Inflammatory macrophage treated with lipopolysaccharide for 1 hour (primary cell): ENCODE measurements at places on chromosomes 2 and 18.

DNA sequence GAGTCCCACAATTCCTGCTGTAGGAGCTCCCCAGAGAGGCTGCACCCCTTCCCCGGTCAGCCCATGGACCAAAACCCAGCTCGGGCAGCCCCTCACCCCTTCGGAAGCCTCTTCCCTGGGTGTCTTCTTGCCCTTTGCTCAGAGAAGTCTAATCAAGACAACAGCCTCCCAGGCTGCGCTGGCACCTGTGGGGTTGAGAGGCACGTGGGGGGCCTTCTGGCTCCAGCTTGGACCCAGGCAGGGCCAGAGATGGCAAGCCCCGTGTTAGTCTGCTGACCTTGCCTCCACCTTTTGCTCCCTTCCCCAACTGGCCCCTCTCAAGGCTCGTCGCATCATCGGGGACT is 10.4 kb downstream of the SLC4A3 start:
- DNase-seq, result no peak

GRCh38 chr2:43003702-43004101 is 211.3 kb upstream of the HAAO start:
- no peak for DNase-seq

DNA sequence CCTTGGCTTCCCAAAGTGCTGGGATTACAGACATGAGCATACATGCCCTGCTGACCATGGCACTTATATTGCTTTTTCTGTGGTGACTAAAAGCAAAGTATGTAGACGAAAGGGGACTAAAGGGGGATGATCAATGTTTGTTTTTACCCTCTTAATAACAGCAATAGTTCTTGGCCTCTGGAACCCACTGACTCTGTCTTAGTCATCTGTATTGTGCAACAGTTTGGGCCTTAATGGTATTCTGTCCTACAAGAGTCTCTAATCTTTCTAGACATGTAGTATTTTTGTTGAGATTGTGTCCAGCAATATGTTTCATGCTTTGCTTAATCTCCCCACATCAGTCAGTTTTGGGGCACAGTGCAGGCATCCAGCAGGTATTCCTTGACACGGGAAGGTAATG is 359.9 kb upstream of the FANCL start:
- no peak for DNase-seq

DNA sequence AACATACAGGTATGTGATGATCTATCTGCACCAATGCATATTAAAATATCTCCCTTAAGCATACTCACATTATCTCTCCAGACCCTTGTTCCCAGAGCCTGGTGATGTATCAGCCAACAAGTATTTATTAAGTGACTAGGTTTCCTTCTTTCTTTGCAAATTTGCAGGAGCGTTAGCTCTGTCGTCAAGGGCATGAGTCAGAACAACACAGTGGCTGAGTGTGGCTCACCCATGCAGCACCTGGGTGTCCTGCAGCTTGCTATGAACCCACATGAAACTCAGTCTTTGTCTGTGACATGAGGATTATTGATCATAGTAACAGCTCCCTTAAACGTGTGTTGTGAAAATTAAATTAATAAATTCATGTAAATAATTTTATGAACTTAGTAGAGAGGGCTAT is 96.6 kb downstream of the PIEZO2 start:
- DNase-seq, result no peak

GRCh38 chr2:119028327-119029174 is 86.6 kb downstream of the MARCO start:
- no peak for DNase-seq

- DNase-seq, result no peak
These were observed 5.6 kb upstream of the CENPA start for GRCh38 chr2:26780203-26780760.

DNA sequence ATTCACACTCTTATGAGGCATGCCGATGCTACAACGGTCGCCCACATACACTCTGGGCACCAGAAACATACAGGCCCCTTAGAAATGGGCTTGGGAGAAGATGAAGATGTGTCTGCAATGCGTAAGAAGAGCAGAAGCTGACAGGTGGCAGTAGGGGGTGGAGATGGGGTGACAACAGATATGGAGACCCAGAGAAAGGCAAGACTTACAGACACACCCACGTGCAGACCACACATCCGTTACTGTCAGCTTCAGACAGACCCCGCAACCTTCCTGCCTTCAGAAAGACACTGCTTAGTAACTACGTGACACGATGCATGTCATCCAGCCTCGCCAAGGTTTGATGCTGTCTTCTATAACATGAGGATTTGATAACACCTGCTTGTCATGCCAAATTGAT is 89.5 kb downstream of the ZFP36L2 start:
- DNase-seq, result no peak

DNA sequence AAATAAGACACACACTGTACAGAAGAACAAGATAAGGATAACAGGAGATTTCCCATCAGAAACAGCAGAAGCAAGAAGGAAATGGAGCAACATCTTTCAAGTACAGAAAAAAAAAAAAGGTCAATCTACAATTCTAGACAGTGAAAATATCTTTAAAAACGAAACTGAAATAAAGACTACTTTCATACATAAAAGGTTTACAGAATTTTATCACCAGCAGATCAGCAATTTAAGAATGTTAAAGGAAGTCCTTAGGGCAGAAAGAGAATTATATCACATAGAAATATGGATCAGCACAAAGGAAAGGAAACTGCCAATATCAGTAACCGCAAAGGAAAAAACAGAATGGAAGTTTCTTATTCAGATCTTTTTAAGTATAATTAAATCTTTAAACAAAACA is 931.0 kb downstream of the EPHA4 start:
- no peak for DNase-seq

DNA sequence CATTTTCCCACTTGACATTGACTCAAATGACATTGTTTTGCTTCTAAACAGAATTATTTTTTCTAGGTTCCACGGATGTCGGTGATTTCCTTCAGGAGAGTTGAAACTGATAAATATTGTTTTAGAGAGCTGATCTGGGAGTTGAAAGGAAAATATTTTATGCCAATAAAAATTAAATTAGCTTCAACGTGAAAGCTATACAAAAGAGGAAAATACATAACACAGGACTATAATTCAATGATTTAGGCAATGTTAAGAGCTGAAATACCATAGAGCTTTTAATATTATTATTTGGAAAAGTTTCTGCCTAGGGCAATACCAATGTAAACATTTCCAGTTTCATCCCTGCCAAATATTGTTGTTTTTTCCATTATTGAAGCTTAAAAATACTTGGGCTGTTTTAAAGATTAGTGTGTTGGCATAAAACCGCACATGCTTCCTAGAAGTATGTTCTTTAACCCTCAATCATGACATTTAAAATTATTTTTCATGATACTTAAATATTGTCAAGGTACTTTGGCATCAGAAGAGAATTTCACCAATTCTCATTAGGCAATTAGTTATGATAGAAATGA is 18.6 kb upstream of the PDE1A start:
- no peak for DNase-seq

DNA sequence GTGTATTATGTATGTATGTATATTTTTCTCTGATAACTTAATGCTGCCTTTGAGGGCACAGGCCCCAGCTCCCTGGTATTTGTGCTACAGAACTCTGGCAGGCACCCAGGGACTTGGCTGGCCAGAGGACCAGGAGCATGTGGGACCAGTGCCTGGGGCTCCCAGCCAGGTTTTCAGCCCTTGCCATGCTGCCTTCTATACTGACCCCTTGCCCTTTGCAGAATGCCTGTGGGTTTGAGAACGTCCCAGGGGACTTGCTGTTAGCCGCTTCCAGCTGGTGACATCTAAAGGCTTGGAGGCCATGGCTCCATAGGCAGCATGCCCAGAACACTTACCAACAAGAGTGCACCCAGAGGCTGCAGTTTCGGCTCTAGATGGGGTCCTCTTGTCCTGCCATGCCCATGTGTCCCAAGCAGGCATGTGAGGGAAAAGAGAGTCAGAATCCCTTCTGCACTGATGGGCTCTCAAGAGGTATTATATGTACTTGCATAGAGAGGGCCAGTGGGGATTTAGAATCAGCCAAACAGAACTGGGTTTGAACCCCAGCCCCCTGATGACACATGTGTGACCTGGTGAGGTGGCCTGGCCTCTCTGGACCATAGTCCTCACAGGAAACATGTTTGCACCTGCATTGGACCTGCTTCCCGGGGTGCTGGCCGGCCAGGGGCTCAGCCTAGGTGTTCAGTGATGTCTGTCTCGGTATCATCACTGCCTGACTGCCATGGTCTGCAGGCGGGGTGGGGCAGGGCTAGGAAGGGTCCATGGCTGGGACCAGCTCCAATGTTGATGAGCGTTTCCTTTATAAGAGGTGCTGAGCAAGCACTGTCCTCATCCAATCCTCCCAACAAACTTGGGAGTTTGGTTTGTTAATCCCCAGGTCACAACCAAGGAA is 119.2 kb upstream of the FHL2 start:
- DNase-seq, result no peak

DNA sequence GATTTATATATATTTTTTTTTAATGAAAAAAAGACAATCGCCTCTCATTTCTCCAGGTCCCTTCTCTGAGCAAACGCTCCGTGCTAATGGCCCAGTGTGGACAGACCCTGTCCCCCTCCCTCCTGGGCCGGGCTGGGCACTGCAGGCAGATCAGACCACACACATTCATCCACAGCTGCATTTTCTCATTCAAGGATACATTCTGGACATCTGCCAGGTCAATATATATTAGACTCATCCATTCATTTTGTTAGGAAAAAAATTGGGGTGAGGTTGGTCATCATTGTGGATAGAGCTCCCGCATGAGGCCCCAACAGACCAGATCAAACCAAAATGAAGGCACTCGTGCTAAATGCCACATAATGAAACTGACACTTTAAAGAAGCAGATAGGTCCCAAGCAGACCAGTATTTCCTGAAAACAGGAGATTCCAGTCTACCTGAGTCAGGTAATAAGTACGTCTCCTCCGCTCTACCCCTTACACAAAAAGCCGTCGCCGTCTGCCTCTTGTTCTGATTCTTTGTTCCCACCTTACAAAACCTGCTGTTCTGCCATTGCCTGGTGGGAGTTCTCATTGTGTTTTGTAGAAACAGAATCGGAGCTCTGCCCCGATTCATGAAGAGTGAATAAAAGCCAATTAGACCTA is 15.4 kb upstream of the OTOS start:
- DNase-seq, result no peak

DNA sequence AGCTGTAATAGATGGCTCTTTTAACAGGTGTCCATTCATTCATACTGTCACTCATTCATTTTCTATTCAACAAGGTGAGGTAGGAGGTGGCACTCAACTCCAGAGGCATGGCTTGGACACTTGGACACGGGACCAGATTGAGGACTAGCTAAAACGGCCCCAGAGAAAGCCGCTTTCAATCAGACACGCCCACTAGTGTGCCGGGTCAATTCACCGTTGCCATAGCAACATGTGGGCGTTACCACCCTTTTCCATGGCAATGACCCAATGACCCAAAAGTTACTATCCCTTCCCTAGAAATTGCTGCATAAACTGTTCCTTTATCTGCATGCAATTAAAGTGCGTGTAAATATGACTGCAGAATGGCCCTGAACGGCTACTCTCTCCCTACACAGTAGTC is 49.2 kb upstream of the LGALSL start:
- peak; percentile 45 for DNase-seq

DNA sequence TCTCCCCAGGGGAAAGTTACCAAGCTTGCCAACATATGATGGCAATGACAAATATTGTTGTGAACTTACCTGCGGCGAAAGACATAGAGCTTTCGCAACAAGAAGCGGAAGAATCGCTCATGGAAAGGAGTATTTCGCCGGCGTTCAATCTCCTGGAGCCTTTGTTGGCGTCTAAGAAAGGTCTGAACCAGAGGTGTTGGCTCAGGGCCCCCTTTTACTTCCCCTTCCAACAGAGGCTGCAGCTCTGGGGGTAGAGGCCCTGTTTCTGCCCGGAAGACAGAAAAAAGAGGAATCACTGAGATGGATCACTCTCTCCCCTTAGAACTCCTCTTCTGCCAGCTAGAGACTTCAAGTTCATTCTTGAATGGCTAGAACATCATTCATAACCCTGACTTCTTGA is 10.8 kb downstream of the GGCX start:
- peak; percentile 40 for DNase-seq

GRCh38 chr2:20051532-20052228 is at the start of gene LAPTM4A:
Gene LAPTM4A (minus strand): TSS chr2:20051628. CDS start chr2:20051520, 108 bp downstream.
- peak; percentile 98 for DNase-seq

DNA sequence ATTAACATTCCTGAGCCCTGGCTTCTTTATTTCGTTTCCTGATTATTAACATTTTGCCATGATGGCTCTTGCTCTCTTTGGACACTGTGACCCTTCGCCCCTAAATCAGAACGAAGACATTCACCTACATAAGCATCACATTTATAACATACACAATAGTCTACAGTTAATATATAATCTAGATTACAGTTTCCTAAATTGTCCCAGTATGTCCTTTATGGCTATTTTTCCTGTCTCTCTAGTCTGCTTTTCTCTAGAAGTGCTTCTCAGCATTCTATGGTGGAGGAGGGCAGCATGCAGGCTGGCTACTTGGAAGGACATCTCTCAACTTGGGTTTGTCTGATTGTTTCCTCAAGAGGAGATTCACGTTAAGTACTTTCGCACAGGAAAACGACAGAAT is 49.9 kb downstream of the FAM210A start:
- DNase-seq, result no peak
